ENCODE measurements at places on chromosomes 4 and X.

DNA sequence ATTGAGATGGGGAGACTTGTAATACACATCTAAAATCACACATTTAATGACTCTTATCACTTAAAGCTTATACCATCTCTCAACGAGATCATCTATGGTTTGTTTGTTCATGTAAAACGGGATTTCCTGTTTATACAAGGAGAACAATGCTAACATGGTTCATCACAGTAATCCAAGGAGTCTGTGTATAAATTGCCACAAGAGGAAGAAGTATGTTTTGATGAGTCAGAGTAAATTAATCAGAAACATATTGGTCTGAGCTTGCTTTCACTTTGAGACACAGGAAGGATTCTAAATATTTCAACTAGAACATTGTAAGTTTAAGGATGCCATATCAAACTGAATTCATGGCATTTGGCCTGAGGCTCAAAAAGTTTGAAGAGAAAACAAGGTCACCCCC is 594.1 kb downstream of the GLUD2 start:
- DNase-seq, result no peak

DNA sequence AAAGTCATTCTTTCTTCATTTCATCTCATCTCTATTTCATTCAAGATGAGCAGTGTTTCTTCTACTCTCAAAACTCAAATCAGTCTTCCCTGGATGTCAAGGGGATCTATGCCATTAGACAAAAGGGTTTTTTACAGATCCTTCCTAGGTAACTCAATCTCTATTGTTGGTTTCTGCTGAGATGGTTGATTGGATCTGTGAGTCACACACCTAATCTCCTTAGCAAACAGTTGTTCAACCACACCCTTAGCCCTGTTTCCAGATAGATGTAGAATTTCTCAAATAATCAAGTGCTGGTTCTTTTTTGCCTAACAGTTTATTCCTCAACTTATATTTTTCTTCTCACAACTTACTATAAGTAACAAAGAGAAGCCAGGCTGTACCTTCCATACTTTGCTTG is 200.5 kb downstream of the KDR start:
- DNase-seq, result no peak

DNA sequence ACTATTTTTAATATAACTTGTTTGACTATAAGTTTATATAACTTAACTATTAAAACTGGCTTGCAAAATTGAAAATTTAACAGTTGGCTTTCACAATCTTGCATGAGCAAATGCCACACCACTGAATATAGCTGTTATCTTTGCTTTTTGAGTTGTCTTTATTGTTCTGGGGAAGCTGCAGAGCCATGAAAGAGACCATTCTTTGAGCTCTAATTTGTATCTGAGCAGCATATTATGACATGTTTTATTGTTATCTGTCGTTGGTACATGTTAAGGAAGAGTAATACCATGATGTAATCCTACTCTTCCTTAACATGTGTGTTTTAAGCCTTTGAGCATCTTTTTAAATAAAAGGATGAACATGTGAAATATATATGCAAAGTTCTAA is 97.1 kb upstream of the ANK2 start:
- DNase-seq, result no peak

DNA sequence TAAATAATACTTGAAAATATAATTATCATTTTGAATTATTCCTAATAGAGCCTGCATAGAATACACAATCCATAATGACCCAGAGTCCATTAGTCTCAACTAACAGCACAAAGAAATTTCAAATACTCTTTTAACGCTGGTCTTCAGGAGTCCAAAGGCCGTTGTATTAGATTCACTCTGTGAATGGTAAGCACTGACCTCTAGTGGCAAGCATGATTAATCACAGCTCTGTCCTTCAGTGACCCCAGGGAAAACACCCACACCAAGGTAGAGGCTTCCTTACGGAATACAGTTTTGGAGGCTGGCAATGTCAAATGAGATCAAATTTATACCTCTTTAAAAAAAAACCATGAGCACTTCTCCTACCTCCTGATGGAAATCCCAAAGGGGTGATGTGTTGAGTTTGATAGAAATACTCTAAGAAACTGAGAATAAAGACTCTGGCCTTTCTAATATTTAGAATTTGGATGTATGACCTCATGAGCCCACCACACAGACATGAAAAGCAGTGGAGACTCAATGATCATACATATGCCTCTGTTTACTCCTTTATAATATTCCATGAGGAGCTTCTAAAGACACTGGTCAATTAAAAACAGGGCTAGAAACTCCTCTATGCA is 147.2 kb upstream of the DKK2 start:
- peak; percentile 21 for DNase-seq

DNA sequence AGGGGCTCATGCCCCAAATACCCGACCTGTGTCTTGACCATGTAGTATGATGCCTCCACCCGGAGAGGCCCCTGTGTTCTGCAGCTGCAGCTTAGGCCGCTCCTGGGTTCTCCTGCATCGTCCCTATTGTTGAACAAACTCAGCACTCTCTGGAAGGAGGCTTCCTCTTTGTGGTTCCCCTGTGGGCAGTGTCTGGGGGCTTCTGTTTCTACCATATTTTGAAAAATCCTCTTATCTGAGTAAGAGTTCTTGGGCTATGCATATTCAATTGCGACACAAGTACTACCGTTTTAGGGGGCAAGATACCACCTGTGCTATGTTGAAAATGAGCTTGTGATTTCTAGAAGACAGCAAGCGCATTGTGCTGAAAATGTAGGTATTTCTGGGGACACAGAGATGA is 276.6 kb downstream of the DHRSX start:
- no peak for DNase-seq

- DNase-seq, result no peak
These were observed 173.4 kb downstream of the PAPSS1 start for GRCh38 chr4:107546638-107547037.

DNA sequence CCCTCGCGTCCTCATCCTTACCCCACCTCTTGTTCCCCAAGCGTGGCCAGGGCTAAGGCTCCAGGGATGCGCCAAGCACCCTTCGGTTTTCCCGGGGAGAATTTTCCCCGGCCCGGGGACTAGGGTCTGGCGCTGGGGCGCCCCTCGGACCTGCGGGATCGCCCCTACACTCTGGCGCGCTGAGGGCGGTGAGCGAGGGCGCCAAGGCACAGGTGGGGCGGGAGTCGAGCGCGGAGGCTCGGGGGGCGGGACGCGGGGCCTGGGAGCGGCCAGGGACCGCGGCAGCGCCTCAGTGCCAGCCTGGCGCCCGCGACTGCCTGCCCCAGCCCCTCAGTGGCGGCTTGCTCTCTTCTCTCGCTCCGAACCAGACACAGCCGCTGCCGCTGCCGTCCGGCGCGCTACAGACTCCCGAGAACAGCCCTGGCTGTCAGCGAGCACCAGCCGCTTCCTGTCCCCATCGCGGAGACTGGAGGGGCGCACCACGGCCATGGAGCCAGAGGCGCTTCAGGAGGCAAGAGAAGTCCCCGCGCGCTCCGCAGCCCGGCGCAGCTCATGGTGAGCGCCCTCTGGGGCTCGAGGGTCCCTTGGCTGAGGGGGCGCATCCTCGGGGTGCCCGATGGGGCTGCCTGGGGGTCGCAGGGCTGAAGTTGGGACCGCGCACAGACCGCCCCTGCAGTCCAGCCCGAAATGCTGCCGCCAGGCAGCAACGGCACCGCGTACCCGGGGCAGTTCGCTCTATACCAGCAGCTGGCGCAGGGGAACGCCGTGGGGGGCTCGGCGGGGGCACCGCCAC is at the start of gene DRD5:
Gene DRD5 (plus strand): TSS at position 292 of the 793 bp plus-strand sequence. CDS start 396 bp downstream, at position 688.
- DNase-seq, result no peak

DNA sequence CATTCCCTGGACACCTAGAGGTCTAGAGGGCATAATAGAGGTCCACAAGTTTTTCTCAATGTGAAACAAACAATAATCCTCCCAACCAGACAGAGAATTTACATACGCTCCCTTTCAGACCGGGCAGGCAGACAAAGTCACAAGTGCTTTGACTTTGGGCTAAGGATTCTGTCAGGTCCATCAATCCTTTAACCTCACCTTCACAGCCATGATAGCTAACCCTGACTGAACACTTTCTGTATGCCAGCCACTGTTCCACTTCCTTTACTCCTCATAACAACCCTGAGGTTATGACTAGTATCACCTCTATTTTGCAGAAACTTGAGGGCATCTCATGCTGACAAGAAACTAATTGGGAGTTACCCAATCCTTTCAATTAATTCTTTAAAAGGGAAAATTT is 118.8 kb upstream of the AFF2 start:
- DNase-seq, result no peak

DNA sequence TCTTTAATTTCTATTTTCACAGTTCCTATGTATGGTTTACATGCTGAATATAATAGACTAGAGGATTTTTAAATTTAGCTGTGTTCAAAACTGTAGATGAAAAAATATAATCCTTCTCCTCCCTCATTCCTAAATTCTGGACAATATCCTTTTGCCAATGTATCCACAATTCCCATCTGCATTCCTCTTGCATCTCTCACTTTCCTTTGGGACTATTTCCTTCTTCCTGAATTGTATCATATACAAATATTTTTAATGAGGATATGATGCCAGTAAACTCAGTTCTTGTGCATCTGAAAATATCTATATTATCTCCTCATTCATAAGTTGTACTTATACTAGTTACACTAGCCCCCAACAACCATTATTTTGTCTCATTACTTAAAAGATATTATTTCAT is 46.7 kb downstream of the DDX60L start:
- no peak for DNase-seq

GRCh38 chrX:42414057-42414456 is 363.9 kb downstream of the PPP1R2C start:
- DNase-seq, result no peak

DNA sequence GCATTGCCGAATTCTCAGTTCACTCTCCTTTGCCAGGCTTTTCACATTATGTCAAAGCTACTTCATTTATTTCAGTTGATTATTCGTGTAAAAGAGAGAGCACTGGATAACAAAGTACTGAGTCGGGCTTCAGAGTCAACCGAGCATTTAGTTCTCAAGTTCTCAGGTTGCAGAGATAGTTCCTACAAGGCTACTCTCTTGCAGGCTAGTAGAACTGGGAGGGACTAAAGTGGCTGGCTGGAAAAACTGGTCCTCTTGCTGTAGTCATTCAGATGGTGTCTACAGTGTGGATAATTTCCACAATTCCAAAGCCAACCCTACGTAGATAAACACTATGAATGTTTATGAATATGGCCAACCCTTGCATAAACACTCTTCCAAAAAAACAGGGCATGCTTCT is 4.6 kb upstream of the CCNG2 start:
- no peak for DNase-seq

- no peak for DNase-seq
These were observed 43.7 kb upstream of the TADA2B start for GRCh38 chr4:6999172-7000086.

DNA sequence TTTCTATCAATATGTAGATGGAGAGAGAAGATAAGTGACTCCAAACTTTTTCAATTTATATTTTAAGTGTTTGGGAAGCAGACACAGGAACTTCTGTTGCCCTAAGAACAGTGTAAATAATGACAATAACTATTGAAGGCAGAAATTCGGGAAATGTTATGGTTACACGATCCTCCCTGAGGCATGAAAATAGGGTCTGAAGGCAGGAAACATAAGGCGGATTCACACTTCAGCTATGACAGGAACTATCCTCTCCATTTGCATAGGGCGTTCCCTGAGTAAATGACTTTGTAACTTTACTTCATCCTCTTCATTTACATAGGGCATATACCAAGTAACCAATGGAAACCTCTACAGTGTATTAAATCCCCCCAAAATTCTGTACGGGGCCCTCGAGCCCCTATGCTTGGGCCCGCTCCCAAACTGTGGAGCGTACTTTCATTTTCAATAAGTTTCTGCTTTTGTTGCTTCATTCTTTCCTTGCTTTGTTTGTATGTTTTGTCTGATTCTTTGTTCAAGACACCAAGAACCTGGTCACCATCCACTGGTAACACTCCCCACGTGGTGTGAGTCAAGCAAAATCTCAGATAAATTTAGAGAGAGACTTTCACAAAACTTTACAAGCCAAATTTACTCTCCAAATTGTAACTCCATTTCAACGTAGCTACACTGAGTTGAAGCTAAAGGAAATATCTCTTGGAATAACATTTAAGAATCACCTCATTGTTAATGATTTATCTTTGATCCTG is 2504.3 kb downstream of the ARAP2 start:
- DNase-seq, result no peak

GRCh38 chr4:151484396-151485102 is 75.6 kb downstream of the FHIP1A start:
- DNase-seq, result peak; percentile 49

DNA sequence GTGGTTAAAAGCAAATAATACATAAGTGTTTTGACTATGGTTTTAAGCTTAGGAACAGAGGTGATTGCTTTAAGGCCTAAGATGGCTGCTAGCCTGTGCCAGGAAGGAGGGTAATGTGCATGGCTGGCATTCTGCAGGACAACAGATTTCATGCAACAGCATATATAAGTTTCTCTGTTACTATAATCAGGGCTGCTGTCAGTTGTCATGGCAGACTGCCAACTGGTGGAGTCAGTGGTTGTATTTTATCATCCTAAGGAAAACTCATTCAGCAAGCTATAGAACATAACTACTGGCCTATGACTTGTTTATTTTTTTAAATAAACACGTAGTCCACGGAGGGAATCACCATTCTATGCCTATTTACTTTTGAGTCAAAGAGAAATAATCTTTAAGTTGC is 77.7 kb upstream of the DCAF8L1 start:
- DNase-seq, result peak; percentile 1

GRCh38 chr4:26386386-26386785 is 65.6 kb downstream of the RBPJ start:
- DNase-seq, result no peak

DNA sequence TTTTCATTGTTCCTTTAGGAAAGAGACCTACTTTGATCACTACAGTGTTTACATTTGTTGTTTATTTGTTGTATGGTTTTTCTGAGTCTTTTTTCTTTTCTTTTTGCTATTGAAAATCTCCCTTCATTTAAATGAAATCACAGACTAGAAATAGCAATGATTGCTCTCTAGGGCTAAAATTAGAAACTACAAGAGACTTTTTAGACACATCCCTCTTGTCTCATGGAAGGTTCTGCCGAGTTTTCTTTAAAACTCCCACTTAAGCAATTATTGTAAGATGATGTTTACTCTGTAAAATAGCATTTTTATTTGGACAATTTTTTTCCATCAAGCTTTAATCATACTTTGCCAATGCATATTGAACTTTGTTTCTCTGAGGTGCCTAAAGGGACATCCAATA is 136.6 kb downstream of the PALLD start:
- DNase-seq, result no peak

DNA sequence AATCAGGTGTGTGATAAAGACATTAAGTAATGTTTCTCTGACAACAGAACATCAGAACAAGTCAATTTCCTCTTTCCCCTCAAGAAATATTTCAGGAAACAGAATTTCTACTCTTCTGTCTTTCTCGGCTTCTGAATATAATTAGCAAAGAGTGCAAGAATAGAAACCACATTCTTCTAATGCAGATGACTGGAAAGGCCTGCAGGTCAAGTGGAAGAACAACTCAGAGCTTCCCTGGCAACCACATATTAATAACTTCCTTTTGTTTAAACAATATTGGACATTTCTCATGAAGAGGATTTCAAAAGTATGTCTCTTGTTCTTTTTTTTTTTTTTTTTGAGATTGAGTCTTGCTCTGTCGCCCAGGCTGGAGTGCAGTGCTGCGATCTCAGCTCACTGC is 225.5 kb downstream of the PARM1 start:
- no peak for DNase-seq

Data from AG04450 (cell line).